ENCODE measurements at places on chromosomes 5 and 9.
A peak's percentile ranks its signal among the peaks of the same experiment; 100 is the strongest.

DNA sequence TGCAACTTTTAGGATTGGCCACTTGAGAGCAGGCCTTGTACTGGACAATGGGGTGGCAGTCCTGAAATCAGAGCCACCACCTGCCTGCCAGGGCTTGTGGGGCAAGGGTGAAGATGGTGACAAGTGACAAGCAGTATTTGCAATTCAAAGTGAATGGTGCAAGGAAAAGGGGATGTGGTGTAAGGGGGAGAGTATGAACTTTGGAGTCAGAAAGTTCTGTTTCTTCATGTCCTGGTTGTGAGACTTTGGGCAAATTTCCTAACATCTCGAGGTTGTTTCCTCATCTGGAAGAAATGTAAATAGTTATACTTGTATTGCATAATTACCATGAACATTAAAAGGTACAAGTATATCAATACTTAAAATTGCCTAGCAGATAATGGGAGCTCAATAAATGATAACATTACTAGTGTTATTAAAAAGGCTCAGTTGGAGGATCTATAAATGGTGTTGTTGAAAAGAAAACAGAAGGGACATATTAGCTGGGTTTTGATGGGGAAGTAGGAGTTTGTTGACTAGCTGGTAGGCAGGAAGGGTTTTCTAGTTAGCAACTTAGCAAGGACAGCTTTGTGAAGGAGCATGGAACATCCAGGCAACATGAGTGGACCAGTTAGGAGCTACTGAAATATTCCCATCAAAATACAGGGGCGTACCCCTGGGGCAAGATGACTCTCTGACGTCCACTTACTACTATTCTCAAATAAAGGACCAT, 21.3 kb upstream of the MEGF9 start:
- DNase-seq = peak; percentile 97

DNA sequence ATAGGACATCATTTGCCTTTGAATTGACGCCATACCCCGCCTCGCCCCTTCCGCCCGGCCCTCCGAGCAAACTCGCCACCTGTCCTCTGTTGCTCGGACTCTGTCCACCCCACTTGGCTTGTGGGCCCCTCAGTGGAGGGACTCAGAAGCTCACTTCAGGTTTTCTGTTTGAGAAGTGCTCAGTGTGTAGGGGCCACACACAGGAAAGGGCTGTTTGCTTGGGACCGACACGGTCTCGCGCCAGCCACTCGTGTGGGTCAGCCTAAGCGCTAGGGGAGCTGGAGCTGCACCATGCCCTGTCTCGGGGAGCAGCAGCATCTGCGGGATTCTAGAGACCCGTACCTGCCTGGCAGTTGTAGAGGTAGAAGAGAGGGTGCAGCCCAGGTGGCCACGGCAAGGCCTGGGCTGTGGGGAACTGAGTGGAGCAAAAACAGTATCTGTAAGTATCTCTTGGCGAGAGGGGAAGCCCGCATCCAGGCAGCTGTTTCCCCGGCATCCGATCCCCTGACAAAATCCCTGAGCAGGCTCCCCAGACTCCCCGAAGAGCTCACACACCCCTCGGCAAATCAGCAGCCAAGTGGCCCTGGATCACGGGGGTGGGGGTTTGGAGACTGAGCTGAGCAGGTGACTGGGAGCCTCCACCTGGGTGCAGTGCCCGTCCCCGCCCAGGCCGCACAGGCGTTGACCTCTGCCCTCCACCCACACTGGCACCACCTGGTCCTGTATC, 52.2 kb downstream of the COL5A1 start:
- no peak for DNase-seq

DNA sequence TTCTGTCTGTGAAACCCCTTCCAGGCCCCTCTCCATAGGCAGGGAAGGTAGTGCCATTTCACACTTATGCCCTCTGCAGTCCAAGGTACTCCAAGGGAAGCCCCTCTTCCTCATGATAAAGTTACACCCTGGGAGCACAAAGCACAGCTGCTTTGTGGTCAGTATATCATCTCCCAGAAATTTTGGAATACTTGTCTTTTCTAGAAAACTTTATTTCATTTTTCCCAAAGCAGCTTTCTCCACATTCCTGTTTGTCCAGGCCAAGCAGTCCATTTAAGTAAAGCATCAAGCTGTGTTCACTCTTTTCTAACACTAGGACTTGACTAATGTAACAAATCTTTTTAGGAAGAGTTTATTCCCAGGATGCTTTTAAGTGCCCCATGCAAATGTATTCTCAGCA, 371.8 kb upstream of the RGMB start:
- no peak for DNase-seq

DNA sequence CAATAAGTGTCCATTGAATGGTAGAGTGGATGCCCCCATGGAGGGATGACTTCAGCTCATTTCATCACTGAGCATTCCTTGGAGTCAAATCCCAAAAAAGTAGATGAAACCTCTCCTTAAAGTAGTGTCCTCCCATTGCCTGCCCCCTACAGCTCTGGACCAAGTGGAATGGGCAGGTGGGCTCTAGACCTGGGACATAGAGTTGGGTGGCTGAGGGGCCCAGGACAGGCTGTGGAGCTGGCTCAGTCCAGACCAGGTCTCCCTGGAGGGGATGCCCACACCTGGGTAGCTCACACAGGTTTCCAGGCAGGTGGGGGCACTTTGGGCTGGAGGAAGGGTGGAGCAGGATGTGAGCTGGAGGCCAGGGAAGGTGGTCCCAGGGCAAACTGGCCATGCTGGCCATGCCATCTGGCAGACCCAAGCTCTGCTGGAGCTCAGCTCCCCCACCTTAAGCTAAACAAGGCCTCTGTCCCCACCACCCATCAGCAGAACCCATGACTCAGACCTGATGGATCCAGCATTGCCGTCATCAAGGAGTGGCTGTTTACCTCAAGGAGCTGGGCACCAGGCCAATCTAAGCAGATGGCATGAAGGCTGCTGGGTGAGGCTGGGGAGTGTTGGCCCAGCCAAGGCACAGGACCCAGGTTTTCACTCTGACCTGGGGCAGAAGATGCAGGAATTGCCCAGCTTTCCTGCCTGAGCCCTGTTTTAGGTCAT, 6.2 kb upstream of the SPINK4 start:
- DNase-seq = no peak

DNA sequence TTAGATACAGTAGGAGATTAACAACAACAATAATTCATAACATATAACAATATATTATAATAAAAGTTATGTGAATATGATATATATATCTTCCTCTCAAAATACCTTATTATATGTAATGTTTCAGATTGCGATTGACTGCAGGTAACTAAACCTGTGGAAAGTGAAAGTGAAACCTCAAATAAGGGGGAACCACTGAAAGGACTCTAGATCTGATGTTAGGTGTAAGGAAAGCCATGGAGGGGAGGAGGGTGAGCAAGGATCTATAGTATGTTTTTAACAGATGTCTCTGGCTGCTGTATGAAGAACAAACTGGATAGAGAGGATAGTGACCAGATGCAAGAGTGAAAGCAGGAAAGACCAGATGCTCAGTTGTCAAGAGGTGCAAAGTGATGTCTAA, 5.8 kb upstream of the FSTL4 start:
- no peak for DNase-seq

- DNase-seq = no peak
These were observed 36.5 kb upstream of the NUDT12 start for GRCh38 chr5:103598997-103599566.

DNA sequence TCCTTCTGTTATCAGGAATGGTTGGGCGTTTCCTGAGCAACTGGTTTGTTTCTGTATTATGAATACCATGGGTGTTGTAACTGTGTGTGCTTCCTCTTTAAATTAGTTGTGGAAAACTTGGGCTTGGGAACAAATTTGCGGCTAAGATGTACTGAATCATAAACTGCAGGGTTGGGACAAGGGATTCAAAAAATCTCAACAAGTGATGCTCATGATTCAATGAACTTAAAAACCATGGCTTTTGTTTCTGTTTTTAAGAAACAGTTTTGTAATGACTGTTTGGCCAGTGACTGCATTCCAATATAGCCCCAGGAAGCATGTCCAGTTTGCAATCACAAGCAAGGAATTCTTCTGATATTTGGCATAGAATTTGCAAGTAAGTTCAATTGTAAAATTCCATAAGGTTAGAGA, 657.5 kb upstream of the WWC1 start:
- no peak for DNase-seq

DNA sequence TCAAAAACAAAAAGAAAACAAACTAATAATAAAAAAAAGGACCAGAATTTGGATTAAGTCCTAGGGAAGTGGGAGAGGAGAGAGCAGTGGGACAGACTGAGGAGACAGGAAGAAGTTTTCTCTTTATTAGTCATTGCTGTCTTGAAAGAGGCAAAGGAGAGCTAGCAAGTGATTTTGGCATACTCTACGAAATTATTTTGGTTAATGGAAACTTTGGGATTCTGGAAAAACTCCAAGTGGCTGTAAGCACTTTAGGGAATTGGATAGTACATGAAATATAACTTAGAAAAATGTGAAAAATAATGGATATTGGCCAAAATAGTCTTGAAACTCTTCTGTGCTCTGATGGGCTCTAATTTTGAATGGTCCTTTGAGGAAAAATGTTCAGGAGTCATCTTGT, 1641.8 kb upstream of the WWC1 start:
- DNase-seq = no peak

- DNase-seq = no peak
These were observed 166.6 kb downstream of the AP3B1 start for GRCh38 chr5:78127875-78128274.

DNA sequence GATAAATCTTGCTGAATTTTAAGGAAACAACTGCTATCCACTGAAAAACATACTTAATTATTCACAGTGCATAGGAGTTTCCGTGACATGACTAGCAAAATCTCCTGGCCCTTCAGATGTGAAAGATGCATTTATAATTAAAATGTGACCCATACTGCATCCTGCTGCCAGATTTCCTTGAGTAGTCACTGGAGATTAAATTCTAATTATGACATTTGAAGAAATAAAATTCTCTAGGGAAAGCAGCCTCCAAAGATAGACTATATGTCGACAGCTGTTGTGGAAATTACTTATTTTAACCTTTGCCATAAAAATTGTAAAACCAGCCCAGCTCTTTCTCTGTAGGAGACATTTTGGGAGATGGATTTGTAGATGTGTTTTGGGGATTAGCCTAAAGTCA, 193.6 kb upstream of the SMC2 start:
- DNase-seq = no peak

- no peak for DNase-seq
These were observed 205.6 kb upstream of the ADAMTSL1 start for GRCh38 chr9:18268381-18268780.

DNA sequence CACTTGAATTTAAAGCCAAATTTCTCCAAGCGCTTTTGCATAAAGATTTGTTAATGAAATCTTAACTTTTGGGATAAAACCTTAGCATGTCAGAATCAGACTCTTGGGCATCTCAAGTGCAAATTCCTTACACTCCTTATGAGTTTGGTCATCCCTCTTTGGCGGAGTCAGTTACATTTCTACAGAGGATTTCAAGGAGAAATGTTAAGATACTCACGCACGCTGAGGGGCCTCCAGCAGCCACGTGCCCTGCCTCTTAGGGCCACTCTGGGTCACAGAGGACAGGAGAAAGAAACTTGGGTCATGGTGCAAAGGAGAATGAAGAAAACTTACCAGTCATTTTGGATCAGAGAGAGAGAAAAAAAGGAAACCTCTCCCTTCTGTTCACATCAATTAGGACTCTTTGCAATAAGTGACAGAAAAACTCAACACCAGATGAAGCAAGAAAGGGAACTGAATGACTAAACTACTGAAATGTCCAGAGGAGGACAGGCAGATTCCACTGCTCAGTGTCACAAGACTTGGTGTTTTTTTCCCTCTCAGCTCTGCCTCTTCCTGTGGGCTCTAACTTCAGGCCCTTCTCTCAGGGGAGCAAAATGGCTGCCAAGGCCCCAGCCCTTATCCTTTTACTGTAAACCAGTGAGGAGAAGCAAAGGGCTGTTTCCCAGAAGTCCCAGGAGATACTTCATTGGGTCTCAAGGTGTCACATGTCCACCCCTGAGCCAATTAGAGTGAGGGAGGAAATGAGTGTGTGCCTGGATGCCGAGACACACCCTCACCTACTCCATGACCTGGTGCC, 63.3 kb upstream of the NFIL3 start:
- DNase-seq = peak; percentile 20

GRCh38 chr5:167564275-167564674, 727.2 kb upstream of the WWC1 start:
- DNase-seq = no peak

GRCh38 chr5:139091439-139092156, 106.6 kb downstream of the SIL1 start:
- no peak for DNase-seq

DNA sequence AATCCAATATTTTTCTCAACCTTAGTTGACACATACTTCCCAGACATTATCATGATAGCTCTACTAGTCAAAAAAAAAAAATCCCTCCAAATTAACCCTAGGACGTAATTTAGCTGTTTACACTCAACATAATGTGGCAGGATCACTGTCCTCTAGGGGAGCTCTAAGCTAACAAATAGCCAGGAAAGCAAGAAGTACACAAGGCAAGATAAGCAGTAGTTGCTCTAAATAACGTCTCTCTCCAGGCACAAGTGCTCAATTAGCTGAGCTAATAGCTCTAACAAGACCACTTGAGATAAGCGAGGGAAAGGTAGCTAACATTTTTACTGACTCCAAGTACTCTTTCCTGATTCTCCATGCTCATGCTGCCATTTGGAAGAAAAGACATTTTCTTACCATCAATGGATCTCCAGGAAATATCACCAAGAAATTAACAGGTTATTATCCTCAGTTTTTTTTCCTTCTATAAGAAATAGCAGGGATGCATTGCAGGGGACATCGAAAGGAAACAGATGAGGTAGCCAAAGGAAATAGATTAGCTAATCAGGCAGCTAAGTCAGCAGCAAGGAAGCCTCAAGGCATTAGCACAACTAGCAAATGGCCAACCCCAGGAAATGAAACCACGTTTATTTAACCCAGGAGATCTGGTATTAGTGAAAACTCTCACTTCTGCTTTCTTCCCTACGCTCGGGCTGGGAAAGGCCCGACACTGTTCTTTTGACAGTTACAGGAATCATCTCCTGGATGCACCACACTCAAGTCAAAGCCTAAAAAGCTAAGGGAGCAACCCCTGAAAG, 614.1 kb downstream of the PTPRD start:
- peak; percentile 14 for DNase-seq

GRCh38 chr5:135930949-135931295, 23.9 kb downstream of the LECT2 start:
- no peak for DNase-seq
